ENCODE measurements at places on chromosomes 13 and 19.
A peak's percentile ranks its signal among the peaks of the same experiment; 100 is the strongest.

DNA sequence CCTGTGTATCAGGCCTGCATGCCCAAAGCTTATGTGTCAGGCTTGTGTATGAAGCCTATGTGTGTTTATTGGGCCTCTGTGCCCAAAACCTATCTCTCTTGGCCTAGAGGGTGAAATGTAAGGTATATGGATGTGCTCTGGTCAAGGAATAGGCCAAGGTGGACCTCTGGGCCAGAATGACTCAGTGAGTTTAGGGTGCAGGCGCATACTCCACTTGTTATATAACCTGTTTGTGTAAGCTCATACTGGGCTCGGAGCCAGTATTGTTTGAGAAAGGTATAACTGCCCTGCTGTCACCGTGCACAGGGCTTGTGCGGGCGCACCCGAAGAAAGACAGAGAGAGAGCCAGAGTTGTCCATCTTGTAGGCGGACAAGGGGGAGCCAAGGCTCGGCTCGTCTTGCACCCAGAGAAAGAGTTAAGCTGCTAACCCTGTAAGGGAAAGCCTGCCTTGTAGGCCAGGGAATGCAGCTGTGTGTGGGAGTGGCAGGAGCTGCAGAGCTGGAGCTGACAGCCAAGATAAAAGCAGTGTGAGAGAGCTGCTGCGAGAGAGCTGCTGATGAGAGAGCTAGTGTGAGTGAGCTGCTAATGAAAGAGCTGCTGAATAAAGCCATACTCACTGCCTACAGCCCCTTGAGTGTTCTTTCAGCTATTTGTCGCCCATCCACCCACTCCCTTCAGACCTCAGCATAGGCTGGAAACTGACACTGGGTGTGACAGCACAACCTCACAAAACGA lies 43.4 kb upstream of the N4BP2L1 start:
- no peak for DNase-seq

- no peak for DNase-seq
Measured at GRCh38 chr13:69553976-69554375, 553.6 kb upstream of the ATXN8OS start.

DNA sequence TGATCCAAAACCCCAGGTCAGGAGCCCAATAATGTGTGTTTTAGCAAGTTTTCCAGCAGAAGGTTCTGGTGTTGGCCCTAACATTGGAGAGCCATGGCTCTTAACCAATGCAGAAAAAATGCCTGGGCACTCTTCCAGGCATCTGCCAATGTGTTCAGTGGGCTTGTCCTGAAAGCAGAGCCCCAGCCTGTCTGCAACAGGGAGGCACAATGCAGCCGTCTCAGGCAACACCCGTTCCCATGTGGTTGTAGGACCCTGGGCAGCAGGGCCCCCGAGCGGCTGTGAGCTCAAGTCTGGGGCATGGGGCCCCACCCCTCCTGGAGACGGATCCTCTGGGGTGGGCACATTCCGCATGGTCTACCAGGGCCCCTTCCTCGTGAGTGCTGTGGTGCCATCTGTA lies 58.1 kb upstream of the SIAH3 start:
- DNase-seq = no peak

DNA sequence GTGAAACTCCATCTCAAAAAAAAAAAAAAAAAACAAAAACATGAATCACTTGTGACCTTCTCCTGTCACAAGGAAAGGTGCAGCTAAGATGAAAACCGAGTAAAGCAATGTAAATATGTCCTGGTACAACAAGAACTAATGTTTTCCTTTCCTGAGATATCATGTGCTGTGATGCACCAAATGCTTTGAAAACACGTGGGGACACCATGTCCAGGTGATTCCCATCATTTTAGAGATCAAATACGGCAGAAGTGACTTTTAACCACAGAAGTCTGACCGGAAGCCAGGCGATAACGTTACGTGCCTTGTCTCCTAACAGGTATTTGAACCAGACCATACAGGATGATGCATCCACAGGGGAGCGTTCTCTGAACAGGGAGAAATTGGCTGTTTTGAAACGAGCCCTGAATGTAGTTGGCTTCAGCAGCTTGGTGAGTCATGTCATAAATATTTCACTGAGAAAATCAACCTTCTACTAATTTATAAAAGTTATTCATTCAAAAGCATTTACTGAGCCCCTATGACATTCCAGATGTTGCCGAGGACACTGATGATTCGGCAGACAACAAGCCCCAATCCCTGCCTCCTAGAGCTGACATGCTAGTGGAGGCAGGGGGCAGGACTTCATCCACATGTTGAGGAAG lies 328.1 kb downstream of the MYO16 start:
- peak; percentile 88 for DNase-seq

DNA sequence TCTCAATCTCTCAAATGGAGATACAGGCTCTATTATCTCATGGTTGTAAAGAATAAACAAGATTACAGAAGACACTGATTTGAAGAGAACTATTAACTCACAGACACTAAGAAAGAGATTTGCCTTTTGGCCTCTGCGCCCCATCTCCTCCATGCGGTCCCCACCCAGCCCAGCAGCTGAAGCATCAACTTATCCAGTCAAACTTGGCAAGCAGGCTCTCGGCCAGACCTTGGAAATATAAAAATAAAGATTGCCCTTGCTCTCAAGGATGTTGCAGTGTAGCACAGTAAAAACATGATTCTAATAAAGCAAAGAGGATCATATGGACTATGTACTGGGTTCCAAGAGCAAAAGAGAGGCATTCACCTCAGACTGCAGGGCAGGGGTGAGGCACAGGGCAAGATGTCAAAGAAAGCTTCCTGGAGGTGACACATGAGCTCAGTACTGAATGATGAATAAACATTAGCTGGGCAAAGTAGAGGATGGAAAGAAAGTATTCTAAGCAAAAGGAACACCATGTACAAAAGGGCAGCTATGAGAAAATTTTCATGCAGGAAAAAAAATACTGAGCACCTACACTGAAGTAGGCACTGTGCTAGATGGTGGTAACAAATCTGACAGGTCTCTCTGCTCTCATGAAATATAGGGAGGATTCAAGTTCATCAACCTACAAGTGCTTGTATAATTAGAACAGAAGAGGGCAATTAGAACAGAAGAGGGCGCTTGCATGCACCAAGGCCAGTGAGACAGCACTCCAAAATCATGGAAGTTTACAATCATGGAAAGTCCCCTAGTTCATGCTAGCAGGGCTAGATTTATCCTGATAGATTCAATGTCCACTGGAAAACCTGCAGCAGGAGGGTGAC lies 85.0 kb downstream of the SACS start:
- no peak for DNase-seq

DNA sequence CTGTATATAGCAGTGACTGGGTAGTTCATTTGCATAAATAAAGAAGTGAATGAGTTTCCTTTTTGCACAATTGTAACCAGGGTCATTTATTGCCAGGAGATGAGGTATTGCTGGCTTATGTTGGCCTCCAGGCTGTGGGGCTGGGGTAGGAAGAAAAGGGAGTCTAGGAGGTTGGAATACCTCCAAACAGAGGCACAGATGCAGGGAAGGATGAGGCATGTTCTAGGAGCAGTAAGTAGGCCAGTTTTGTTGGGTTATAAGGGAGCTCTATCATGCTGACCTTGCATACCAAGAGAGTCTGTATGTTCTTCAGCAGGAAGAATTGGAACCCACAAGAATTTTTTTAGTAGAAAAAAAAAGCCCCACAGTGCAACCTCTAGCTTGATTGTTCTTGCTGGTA lies 17.2 kb upstream of the CYSLTR2 start:
- peak; percentile 70 for DNase-seq

DNA sequence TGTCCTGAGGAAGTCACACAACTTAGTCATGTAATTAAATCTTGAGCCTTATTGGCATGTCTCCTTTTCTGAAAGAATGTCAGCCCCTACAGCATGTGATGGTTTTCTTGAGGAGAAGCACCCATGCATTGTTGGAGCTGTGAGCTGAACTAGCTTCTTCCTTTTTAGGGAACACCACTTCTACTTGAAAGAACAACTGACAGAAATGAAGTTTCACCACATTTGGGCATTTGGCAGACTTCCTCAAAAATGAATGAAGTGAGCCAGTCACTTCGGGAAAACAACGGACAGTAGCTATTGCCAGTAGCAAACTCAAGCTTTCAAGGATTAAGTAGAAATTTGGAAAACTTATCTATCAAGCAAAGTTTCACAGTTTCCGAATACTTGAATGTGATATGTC lies 1351.3 kb downstream of the EFNB2 start:
- no peak for DNase-seq

DNA sequence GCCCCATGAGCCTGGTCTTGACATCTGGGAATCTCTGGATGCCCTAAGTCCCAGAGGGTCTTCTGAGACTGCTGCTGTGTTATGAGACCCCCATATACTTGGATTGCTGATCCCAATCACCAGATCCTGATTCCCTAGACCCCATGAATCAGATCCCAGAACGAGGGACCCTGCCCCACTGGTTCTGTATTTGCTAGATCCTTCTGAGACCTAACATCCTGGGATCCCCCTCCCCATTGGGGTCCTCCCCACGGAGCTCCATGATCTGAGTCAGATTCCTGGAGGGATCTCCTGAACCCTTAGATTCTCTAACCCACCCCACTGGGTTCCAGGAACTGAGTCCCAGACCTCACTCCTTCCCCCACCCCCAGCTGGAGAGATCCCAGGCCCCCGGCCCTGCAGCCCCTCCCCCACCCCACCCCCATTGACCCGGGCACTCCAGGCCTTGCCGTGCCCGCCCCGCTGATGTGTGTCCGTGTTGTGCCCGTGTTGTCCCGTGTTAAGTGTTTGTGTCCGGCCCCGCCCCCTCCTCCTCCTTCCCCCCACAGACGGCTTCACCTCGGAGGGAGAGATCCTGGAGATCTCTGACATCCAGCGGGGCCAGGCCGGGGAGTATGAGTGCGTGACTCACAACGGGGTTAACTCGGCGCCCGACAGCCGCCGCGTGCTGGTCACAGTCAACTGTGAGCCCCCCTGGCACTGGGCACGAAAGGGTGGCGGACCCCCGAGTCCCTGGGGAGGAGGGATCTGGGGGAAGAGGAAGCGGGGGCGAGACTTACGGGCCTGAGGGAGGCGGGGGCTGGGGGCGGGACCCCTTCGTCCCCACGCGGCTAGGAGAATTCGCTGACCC lies 15.0 kb downstream of the IGLON5 start:
- no peak for DNase-seq

- peak; percentile 52 for DNase-seq
Measured at GRCh38 chr13:99986741-99987140, 5.2 kb downstream of the ZIC2 start.

DNA sequence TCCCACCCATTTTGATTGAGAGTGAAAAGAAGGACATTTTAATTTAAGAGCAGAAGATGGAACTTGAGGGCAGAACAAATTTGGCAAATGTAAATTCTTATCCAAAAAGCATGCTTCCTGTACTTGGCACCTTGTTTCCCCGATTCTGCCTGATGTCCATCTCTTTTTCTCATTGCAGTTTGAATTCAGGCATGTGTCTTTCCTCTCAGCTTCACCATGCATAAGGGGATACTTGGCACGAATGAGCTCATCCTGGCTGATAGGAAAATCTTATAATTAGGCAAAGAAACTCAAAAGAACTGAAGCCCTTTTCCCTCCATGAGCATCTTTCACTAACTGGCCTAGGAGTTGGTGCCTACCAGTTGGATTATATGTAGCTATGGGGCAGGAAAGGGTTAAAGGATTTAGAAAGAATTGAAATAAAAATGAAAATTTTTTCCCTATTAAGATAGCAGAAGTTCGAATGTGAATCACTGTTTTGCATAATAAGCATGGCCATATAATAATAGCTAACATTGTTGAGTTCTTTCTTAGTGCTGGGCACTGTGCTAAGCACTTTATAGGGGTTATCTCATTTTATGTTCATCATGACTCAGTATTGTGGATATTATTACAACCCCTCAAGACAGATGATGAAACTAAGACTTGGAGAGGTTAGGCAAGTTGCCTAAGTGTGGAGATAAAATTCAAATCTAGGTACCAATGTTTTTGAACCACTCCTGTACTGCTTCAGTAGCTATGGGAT lies 386.6 kb downstream of the KCNRG start:
- DNase-seq = peak; percentile 64

- no peak for DNase-seq
Measured at GRCh38 chr13:20258963-20259288, 26.8 kb upstream of the GJB6 start.

DNA sequence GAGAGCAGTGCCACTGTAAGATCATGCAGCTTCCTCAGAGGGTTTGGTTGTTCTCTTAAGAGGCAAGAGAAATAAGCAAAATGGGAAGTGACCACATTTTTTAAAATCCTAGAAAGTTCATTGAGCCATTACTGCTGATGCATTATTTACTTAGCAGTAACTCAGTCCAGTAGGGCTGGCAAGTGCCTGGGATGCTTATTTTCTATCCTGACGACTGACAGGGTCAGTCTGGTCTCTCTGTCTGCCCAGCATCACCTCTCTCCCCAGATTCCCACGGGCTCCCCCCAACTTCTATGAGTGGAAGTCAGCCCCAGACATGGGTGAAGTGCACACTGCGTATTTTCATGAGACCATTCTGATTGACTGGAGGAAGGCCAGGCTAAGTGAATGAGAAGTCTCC lies 10.4 kb downstream of the SHISA2 start:
- no peak for DNase-seq

GRCh38 chr13:28047757-28048388 lies 52.5 kb downstream of the FLT3 start:
- DNase-seq = peak; percentile 13

GRCh38 chr19:6791237-6791636 lies 18.7 kb downstream of the VAV1 start:
- no peak for DNase-seq

GRCh38 chr13:42275506-42275905 lies 3.6 kb downstream of the AKAP11 start:
- no peak for DNase-seq

- no peak for DNase-seq
Measured at GRCh38 chr19:37346091-37346490, 24.8 kb upstream of the ZNF527 start.

DNA sequence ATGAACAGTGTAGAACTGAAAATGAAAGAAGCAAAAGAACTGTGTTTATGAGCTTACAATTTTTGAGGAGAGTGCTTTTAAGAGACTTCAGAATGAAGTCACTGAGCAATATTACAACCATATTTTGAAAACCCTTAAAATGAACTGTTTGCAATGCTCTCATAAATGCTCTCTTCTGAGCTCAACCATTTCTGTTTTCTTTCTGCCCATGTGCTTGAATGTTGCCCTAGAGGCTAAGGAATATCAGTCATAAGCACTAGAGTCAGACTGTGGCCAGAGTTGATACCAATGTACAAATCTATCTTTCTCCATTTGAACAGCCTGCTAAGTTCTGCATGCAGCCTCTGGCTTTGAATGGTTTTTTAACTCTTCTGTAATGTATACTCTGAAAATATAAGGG lies 1092.8 kb downstream of the PCDH9 start:
- no peak for DNase-seq

GRCh38 chr13:50200988-50201387 lies 185.7 kb downstream of the KCNRG start:
- DNase-seq = no peak
